ENCODE measurements at places on chromosomes 12 and 14.
A peak's percentile ranks its signal among the peaks of the same experiment; 100 is the strongest.

DNA sequence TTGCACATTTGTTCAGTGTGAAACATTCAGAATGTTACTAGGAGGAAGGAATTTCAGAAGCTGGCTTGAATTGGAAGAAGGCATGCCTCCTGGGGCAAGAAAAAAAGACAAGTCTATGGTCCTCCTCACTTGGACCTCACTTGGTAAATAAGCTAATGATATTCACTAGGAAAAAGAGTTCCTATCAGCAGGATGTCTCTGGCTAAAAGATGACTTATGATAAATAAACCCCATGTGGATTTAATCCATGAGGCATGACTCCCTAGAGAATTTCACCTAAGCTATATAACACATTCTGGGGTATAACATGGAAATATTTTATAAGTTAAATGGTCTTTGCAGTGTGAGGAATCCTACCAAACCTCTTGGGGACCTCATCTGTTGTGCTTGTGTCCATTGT is 199.9 kb downstream of the LRIG3 start:
- no peak for DNase-seq

- DNase-seq = no peak
Observed at GRCh38 chr14:60643141-60643462, 6.2 kb downstream of the SIX1 start.

DNA sequence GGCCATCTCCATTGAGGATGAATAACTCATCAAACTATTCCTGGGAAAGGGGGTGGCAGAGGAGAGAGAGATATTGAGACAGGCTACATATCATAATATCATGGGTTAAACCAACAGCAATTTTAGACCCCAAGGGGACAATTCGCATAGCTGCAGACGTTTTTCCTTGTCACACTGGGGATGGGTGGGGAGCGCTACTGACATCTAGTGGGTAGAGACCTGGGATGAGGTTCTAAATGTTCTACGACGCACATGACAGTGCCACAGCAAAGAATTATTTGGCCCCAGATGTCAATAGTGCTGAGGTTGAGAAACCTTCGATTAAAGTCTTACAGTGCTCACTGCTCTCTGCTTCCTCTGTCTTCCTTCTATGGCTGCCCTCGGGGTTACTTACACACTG is 425.6 kb downstream of the NRXN3 start:
- no peak for DNase-seq

DNA sequence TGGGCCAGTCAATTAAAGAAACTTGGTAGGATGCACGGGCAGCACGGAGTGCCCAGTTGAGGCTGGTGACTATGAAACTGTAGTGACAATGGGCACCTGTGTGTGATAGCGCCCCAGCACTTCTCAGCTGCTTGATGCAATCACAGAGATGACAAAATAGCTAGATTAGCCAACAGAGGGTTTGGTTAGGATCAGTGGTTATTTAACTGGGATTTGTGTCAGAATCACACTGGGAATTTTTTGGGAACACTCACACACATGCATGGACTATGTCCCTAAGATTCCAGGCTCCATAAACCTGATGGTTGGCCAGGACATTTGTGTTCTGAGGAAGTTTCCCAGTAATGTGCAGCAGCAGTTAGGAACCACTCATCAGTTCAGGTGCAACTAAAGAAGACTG is 51.2 kb upstream of the DAAM1 start:
- no peak for DNase-seq

DNA sequence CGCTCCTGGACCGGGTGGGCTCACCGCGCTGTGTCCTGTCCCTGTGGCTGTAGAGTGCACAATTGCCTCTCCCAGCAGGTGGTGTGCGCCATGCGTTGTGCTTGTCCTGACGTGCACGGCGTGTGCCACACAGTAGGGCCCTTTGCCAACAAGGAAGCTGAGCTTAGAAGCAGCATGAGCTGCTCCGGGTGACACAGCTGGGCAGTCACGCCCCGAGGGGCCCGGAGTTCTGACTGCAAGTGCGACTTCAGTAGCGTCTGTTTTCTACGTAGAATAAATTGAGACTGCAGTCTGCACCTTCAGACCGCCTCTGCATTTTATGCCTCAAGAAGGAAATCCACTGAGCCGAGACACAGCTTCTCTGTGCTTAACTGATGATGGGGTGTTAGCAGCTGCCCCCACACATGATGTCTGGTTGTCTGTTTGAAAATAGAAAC is 81.6 kb downstream of the ADGRD1 start:
- DNase-seq = no peak

DNA sequence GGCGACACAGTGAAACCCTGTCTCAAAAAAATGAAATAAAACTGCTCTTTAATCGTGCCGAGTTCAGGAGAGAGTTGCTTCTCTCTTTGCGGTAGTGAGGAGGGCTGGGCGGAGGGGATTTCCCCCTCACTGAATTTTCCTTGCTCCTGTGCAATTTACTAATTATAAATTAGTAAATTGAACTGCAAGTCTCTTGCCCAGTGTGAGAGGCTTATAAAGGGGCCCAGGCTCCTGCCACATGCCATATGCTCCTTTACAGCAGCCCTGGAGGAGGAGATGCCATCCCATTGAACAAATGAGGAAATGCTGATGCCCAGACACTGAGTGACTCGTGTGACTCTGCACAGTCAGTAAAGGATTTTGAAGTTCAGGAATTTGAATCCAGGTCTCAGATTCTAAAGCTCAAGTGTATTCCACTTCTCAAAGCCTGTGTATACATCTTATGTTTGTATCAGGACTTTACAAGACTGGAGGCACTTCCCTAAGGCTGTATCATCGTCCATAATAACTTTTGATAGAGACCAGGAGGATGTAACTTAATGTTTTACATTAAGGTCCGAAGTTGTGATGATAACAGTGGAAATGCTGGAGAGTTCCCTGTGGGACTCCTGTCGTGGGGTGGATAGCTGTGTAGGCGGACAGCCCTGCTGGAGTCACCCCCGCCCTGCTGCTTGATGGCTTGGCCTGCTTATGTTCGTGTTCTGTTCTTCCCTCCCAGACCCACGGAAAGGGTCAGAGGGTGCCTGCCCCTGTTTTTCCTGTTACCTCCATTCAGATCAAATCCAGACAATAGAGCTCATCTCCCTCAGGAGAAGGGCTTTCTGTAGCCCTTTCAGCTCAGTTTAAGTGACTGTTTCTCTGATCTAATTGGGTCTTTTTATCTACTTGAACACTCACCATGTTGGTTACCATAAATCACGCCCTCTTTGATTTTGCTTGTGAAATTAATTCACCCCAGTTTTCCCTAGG is 13.9 kb downstream of the PELI2 start:
- DNase-seq = no peak

GRCh38 chr12:57604992-57605810 is 577 bp downstream of the DTX3 start:
- DNase-seq = no peak

DNA sequence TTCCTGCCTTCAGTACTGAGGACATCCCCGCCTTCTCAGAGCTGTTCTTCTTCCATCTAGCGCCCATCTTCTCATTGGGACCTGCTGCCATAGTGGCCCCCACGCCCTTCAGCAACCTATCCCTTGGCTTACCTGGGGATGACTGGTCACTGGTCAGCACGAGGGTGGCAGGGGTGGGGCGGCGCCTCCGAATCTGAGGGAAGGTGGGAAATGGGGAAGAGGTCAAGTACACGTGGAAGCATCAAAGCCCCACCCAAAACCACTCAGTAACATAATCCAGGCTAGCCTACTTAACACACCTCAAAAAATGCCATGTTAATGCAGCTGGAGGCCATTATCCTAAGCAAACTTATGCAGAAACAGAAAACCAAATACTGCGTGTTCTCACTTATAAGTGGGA is 4.3 kb downstream of the PPP1R1A start:
- DNase-seq = no peak

DNA sequence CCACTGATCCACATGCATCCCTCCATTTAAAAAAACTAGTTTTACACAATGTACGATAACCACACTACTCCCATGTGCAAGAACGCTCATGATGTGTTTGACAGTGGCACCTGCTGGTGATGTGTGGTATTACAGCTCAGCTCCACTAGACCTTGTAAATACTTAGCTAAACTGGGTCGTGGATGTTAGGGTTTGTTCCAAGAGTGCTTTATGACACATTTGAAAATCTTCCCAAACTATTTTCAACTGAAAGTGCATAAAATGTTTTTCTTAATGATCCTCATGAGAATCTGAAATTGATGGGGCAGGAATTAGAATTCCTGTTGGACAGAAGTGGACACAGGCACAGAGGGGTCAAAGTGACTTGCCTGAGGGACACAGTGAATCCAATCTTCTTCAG is 99.2 kb downstream of the SCARB1 start:
- peak; percentile 4 for DNase-seq

DNA sequence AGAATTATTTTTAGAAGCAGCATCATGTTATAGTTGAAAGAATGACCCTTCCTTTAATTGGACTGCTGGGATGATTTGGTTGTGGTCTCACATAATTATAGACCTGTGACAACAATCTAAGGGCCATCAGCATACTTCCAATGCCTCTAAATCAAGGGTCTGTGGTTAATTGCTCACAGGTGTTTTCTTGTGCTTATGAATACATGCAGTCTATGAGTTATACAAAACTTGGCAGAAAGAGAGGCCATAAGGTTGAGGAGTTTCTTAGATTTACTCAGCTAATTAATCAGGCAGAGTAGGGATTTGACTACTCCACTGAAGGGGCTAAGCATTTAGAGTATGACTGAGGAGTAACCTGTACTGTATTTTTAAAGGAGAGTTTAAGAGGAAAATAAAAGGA is 37.0 kb upstream of the FRMD6 start:
- DNase-seq = no peak

GRCh38 chr14:72755766-72756165 is 138.1 kb downstream of the DPF3 start:
- no peak for DNase-seq

- DNase-seq = no peak
Observed at GRCh38 chr12:102564026-102564425, 83.7 kb upstream of the IGF1 start.

GRCh38 chr14:91751719-91752118 is 19.8 kb upstream of the CATSPERB start:
- DNase-seq = no peak

DNA sequence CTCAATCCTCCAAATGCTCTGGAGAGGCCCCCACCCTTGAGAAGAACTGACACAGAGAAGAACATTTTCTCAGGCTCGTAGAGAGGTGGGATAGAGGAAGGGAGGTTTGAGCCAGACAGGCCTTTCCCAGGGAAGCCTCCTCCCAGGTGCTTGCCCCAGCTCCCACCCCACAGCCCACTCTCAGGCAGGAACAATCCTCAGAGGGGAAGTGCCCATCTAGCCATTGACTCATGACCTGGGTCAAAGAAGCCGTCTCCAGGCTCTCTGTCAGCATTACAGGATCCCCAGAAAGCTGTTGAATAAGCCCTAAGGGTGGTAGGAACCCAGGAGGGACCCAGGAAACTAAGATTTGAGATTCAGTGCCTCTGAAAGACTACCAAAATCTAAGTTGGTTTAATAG is 3.8 kb downstream of the AQP6 start:
- no peak for DNase-seq

DNA sequence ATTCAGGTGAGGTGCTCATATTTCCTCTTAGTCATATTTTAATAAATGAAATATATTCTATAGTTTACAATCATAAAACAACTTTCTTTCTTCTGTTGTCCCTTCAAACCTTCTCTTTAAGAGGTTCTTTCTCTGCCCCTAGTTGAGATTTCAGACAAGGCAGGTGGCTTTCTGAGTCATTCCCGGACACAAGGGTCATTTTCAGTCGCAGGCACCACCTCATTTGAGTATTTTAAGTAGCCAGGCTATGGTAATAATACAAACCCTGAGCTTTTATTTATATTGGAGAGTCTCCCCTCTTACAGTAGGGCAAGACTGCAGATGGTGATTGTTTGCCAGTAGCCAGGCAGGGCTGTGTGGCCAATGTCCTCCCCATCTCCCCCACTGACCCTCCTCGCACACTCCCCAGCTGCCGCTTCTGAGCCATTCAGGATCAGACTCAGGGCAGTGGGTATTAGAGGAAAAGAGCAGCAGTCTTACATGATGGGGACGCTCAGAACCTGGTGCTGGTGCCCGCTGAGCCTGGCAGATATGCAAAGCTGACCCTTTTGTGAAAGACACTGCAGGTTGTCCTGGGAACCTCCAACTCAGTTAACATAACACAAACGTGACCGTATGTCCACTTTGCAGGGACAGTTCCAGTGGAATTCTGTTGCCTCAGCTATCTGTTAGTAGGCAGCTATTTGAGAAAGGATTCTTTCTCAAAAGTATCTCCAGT is 101.1 kb upstream of the BCL2L14 start:
- DNase-seq = no peak

DNA sequence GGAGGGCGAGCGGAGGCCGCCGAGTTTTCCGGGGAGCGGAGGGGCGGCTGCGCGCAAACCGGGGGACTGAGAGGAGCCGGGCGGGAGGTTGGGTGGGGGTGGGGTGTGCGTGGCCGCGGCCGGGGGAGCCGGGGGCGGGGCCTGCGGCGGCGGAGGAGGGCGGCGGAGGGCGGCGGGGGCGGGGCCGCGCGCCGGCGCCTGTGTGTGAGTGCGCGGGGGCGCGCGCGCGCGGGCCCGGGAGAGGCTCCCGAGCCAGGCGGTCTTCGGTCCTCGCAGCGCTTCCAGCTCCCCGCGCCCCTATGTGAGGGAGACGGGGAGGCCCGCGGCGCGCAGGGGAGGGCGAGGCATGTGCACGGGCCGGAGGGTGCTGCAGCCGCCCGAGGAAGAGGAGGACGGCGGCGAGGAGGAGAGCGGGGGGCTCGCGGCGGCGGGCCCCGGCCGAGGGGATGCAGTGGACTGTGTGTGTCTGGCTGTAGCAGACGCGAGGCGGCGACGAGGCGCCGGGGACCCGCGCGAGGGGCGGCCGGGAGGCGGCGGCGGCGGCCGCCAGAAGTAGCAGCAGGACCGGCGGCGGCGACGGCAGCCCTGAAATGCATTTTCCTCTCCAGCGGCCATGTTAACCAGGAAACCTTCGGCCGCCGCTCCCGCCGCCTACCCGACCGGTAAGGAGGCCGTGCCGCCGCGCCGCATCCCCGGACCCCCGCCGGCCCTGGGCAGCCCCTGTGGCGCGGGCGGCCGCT is at the start of gene DYRK2:
TSS of gene DYRK2 (plus strand) at position 225 of the 740 bp plus-strand sequence. CDS start at position 614, 389 bp downstream.
- peak; percentile 47 for DNase-seq
